ENCODE measurements at places on chromosomes 2 and 18.

- DNase-seq: no peak
Observed at GRCh38 chr18:53458944-53459580, 765.4 kb downstream of the MBD2 start.

- DNase-seq: no peak
Observed at GRCh38 chr2:1717113-1717512, 27.2 kb downstream of the PXDN start.

DNA sequence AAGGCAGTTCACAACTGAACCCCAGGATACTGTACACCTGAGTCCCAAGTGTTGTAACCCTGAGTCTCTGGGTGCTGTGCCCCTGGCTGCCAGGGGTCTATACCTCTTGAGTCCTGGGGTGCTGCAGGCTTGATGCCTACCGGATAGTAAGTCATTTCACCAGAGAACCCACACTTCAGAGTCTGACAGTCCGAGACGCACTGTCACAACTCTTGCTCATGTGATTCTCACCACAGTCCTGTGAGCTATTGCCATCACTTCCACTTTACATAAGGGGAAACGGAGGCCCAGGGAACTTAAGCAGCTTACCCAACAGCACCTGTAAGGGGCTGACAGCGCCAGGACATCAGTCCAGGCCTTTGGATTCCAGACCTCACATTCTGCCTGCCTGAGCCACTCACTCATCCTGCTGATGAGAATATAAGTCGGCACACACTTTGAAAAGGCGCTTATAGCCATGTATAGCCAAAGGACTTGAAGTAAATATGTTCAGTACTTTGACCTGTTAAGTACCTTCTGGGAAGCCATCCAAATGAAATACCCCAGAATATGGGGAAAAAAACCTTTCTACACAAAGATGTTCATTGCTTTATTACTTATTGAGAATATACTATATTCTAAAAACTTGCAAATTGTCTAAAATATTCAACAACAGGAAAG is 180.7 kb upstream of the ID2 start:
- no peak for DNase-seq

DNA sequence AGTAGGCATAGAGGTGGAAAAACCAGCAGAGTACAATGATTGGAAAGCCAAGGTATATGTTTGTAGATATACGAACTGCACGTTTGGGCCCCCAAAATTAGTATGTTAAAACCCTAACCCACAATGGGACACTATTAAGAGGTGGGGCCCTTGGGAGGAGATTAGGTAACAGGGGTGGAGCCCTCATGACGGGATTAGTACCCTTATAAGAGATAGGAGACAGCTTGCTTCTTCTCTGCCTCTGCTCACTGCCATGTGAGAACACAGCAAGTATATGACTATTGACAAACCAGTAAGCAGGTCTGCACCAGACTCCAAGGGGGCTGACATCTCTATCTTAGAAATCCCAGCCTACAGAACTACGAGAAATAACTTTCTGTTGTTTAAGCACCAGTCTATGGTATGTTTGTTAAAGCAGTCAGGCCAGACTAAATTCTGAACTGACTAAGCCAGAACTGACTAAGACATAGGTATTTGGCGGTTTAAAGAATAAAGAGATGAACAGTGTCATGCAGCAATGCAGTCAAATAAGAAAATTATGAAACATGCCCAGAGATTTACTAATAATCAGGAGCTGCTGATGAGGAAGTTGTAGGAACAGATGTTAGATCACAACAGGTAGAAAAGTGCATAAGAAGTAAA is 182.9 kb downstream of the DYM start:
- no peak for DNase-seq

DNA sequence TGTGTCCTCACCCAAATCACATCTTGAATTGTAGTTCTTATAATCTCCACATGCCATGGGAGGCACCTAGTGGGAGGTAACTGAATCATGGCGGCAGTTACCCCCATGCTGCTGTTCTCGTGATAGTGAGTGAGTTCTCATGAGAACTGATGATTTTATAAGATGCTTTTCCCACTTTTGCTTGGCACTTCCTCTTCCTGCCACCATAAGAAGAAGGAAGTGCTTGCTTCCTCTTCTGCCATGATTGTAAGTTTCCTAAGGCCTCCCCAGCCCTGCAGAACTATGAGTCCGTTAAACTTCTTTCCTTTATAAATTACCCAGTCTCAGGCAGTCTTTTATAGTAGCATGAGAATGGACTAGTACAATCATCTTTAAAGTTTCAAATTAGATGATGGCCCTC is 902.4 kb upstream of the PIK3C3 start:
- no peak for DNase-seq

DNA sequence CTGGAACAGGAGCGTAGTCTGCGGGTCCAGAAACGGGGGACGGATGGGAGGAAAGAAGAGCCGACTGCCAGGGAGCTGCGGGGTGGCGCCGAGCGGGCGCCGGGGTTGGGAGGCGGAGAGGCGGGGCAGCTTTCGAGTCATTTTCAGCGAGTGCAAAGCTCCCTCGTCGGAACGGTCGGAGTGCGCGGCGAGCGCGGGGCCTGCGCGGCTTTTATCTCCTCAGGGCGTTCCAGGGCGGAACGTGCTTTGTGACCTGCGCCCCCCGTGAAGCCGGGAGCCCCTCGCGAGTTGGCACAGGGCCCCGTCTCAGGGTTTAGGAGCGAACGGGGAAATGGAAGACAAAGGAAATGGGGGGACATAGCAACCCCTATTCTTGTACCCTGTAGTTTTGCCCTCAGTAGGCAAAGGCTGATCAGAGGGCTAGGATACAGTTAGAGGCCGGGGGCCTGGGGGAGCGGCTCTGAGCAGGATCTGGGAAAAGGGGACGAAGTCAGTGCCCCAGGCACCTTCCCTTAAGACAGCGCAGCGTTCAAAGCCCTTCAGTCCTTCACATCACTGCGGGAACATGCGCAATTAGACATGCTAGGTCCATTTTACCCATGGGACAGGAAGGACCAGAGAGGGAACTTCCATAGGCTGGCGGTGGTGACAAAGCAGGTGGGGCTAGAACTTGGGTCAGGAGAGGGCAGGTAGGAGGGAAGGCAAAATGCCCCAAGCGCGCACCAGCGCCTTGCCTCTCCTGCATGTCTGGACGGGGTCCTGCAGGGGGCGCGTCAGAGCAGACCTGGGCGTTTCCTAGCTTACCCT is 60.1 kb upstream of the IL1RL1 start:
- no peak for DNase-seq

DNA sequence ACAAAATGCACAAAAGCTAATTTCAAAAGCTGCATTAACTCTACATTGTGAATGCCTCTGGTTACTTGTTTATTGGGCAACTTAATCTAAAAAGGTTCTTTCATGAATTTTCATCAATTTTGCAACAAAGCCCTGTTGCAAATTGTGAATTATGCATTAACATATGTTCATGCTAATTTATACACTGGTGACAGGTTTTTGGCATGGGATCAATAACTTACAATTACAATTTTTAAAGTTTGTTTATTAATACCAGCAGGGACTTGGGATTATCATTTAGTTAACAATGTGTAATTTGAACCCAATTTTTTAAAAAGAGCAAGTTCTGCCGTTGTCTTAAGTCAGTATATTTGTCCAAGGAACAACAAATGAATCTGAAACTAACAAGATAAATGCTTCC is 183.6 kb downstream of the DCC start:
- DNase-seq: no peak

DNA sequence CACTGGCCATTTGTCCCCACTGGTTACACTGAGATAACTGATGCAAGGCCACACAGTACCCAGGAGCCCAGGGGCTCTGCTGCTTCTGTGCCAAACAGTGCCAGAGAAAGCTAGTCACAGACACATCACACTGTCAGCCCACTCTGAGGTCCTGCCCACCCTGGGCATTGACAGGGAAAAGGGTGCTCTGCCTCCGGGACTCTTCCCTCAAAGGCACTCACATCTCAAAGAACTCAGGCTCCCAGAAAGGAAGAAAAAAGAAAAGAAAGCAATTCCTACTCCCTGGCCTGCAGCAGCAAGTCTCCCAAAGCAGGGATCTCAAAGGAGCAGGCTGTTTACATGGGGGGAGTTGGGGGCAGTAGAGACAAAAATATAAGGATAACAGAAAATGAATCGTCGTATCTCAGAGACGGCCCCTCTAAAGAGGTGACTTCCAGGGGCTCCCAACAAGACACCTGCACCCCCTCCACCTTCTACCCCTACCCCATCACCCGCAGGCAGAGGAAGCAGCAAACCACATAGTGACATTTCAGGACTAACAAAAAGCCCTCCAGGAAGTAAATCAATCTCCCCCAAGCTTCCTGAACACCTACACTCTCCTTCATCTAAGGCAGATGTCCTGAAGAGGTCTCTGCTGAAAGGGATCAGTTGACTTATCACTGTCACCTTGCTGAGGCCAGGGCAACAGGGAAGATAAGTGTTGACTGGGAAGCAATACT is 247.6 kb downstream of the TNS1 start:
- no peak for DNase-seq

DNA sequence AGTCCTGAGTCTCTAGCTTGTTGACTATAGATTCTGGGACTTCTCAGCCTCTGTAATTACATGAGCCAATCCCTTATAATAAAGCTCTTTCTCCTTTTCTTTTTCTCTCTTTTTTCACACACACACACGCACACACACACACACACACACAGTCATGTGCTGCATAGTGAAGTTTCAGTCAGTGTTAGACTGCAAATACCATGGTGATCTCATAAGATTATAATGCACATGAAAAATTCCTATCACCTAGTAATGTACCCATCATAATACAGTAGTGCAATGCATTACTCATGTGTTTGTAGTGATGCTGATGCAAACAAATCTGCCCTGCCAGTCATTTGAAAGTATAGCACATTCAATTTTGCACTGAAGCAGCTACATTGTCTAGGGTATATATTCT is 558.2 kb downstream of the SUCLG1 start:
- no peak for DNase-seq

GRCh38 chr2:20430461-20431300 is 16.2 kb upstream of the RHOB start:
- DNase-seq: no peak

- no peak for DNase-seq
Observed at GRCh38 chr2:133377021-133377481, 191.2 kb downstream of the NCKAP5 start.

GRCh38 chr2:221502270-221503010 is 69.7 kb downstream of the EPHA4 start:
- DNase-seq: no peak

DNA sequence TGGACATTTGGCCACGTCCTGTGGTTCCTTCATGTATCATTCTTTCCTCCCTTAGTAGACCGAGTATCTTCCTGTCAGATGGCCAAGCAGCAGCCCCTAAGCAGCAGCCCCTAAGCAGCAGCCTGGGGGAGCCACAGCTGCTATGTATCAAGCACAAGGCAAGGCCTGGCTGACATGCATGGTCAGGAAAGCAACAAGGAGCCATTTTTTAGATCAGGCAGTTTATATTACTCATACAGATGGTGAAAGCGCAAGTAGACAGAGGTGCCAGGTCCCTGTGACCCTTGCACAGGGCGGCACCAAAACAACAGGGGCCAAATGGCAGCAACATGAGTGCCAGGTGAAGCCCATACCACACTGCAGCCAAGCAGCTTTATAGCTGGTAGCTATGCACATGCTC is 22.1 kb downstream of the CHCHD5 start:
- DNase-seq: no peak

GRCh38 chr18:61735564-61736102 is 157.2 kb downstream of the RNF152 start:
- no peak for DNase-seq

DNA sequence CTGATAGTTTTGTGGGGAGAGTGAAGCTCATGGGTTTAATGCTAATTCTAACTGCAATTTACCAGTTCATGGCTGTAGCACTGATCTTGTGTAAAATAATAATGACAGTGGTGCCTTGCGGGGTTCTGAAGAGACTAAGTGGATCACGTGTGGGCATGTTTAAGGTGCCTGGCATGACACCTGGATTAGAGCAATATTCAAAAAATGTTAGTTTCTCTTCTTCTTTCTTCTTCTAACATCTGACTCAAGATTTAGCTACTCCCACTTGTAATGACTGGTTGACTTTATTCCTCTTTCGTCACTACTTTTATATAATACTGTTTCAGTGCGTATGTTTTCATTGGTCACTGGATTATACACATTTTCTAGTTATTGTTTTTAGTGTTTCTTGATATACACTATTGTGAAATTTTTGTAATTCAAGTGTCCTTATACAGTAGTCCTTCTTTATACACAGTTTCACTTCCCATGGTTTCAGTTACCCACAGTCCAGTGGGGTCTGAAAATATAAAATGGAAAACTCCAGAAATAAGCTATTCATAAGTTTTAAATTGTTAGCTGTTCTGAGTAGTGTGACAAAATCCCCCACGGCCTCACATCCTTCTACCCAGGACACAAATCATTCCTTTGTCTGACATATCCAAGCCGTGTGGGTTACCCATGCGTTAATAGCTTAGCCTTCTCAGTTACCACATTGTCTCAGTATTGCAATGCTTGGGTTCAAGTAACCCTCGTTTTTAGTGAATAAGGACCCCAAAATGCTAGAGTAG is 662.2 kb upstream of the CNTNAP5 start:
- DNase-seq: no peak

DNA sequence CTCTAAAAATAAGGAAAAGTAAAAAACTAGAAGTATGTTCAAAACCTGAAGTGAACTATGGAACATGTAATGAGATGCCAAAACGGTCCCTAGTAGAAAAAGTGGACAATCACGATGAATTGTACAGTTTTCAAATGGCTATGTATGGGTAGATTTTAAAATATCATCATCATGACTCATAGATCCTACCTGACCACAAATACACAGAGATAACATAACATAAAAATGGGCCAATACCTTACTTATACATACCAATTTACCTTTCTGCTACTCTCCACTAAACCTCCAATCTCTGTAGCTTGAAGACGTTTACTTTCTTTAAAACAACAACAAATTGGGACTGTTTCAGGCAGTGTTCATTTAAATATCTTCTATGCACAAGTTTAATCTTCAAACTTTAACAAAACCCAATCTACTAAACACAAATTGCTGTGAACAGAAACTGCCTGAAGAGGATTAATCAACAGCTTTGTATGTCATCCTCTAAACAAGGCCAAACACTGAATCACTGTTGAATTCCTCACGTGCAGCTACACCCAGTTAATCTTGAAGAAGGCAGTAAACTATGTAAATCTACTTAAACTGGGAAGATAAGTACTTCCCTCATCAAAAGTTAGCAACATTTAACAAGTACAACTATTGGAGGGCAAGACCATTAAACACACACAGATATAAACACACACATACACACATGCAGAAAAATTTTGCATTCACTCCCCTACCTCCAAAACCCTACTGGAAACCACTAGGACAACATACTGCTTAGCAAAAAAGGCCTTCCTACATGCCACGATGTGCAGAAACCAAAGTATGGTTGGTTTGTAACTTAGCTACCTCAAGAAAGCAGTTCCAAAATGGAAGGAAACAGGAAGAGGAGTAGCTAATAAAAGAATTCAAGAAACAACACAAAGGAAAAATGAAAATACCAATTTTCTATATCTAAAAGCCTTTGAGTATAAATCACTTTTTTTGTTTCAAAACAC is 90.3 kb downstream of the RBMS1 start:
- no peak for DNase-seq

GRCh38 chr2:134152045-134153010 is 101.5 kb upstream of the MGAT5 start:
- no peak for DNase-seq

- DNase-seq: no peak
Observed at GRCh38 chr2:151363709-151364108, 6.3 kb downstream of the TNFAIP6 start.

GRCh38 chr2:39487398-39488250 is 50.5 kb upstream of the MAP4K3 start:
- DNase-seq: no peak

All from activated CD8-positive, alpha-beta memory T cell treated with anti-CD3 and anti-CD28 coated beads for 48 hours (primary cell).